Mesothelial cell of epicardium (in vitro differentiated cells): ENCODE measurements at places on chromosomes 3 and 15. TPM values are rescaled to one million over a fixed set of nuclear protein-coding genes. Genes with fewer than 3 reads are reported as not detected.

Gene INSYN1
- total RNA-seq, result 11.7 to 13.2 TPM (median 12.7 TPM) in 3 replicates

DNA sequence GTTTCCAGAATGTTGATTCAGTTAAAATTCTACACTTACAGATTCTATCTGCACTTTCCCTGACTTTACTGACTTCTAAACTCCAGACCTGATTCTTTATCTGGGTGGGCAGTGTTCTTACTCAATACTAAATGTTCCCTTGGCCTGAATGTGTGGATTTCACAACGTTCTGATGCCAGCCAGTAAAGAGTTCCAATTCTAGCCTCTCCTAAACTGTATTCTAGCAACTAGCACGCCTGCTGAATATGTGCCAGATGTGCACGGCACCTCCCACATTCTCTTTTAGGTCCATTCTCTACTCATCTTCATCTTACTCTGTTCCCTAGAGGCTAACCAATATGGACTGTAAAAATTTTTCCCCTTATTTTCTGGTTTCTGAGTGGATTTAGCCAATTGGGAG lies 479.5 kb upstream of the AGTR1 start:
- no peaks in the 10 kb centered on the region for H3K27me3 ChIP-seq
- H3K36me3 ChIP-seq, result no peaks in the 10 kb centered on the region
- no peaks in the 10 kb centered on the region for H3K4me1 ChIP-seq
- H3K4me3 ChIP-seq, result no peak overlapping the region
- no peak for DNase-seq
- H3K27ac ChIP-seq, result no peak overlapping the region

DNA sequence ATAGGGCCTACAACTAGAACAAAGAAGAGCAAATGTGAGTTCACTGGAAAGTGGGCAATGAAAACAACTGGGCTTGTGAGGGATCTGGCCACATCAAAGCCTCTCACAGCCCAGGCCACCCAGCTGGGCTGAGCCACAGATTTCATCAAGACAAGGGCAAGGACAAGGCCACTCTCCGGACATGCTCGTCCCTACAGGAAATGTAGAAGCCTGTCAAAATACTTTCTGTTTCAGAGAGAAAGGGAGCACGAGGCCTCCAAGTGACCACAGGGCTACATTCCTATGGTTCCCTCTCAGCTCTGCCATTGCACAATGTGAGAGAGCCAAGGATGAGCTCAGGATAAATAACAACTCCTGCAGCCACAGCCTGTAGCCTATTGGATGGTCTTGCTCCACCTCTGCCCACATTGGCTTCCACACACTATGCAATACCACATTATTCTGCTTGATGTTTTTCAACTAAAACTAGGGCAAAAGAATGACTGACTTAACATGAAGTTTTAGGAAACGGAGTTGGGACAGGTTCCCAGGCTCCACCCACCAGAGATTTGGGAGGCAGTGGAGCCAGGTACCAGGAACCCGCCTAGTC lies 12.1 kb downstream of the TBC1D2B start:
- no peak overlapping the region for H3K4me3 ChIP-seq
- peak overlapping the region; percentile 90 for H3K27ac ChIP-seq
- H3K4me1 ChIP-seq, result peaks cover 17% of the 10 kb centered on the region
- H3K27me3 ChIP-seq, result no peaks in the 10 kb centered on the region
- H3K36me3 ChIP-seq, result no peaks in the 10 kb centered on the region
- no peak for DNase-seq

GRCh38 chr3:122915300-122916055 lies 112.1 kb downstream of the SEMA5B start:
- H3K4me3 ChIP-seq, result no peak overlapping the region
- no peak for DNase-seq
- peaks cover 38% of the 10 kb centered on the region for H3K27me3 ChIP-seq
- no peak overlapping the region for H3K27ac ChIP-seq

Gene ANKUB1
- total RNA-seq, result 0.13 to 0.34 TPM in 2 of 3 replicates, not detected in the other

- peaks cover 4% of the 10 kb centered on the region for H3K27me3 ChIP-seq
- no peak overlapping the region for H3K27ac ChIP-seq
- no peak for DNase-seq
Observed at GRCh38 chr3:71859123-71859519, 74.2 kb upstream of the PROK2 start.

DNA sequence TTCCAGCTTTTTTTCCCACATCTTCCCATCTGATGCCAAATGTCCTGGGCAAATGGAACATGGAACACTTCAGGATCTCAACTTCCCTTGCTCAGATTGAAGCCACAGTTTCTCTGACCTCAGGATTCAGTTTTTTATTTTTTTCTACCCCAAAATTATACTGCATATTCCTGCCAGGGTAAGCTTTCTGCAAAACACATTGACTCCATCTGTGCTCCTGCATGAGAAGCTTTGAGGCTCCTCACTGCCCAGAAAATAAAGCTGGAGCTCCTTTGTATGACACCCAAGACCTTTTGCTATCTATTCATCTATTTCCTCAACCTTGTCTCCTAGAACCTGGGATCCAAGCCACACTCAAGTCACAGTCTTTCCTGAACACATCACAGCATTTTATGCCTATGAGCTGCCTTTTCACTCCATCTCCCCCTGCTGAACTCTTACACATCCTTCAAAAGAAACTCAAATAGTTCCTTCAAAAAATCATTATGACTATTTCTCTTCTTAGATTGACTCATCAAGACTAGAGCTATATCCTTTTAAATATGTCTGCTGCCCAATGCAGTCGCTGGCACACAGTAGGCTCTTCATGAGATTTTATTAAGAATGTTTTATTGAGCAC lies 57.4 kb upstream of the PSMD6 start:
- H3K27me3 ChIP-seq, result peaks cover 70% of the 10 kb centered on the region
- no peak overlapping the region for H3K4me3 ChIP-seq
- peaks cover 3% of the 10 kb centered on the region for H3K4me1 ChIP-seq
- no peaks in the 10 kb centered on the region for H3K36me3 ChIP-seq
- no peak overlapping the region for H3K27ac ChIP-seq

DNA sequence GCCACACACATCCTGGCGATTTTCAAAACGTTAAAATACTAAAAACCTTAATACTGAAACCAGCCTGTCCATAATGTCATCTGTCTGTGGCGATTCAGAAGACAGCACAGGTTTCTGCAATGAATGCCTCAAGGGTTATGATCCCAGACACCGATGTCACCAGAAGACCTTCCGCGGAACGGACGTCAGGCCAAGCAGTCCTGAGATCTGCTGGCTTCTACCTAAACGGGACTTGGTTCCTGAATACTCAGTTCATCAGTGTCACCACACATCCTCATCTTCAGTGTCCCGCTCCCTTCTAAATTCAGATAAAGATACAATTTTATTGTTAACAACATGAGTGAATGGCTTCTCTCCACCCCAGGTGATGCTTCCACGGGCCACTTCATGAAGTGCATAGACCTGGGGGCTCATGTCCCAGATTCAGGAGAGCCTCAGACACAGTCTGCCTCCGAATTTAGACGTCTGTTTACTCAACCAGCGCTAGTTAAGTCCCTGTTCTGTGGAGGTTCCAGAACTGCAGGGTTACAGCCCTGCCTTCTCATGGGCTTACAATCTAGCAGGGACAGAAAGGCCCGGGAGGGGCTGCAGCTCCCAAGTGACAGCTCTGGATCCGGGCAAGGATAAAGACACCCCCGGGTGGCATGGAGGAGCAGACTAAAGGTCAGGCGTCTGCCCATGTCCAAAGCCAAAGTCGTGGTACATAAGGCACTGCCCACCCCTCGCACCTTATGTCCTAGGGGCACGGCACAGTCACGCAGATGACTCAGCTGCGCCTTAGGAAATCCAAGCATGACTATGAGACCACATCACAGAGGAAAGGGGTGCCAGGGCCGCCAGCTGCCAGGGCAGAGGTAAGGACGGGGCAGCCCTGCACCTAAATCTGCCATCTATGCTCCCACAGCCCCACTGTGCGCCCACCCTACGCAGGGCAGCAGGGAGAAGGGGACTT lies 75.9 kb downstream of the VGLL4 start:
- no peaks in the 10 kb centered on the region for H3K27me3 ChIP-seq
- DNase-seq, result no peak
- peaks cover 8% of the 10 kb centered on the region for H3K4me1 ChIP-seq

Gene TLR9
- 0.16 to 0.23 TPM in 2 of 3 replicates, not detected in the other for total RNA-seq

Gene HHLA2
- total RNA-seq, result not detected in 3 replicates

DNA sequence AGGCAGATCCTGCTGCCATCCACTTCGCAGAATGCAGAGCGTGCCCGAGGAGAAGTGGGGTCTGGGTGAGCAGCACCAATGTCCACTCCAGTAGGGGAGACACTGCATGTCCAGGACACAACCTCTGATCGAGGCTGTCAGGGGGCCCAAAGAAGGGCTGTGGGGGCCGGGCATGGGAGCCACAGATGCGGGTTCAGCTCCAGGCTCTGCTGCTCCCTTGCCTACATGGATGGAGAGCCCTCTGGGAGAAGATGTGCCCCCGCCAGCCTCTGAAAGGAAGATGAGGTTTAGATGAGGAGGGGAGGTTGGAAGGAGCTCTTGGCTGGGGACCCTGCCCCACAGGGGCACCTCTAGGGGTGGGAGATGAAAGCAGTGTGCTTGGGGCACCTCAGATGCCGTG lies 75.4 kb downstream of the KLF13 start:
- H3K27ac ChIP-seq, result no peak overlapping the region
- peaks cover 15% of the 10 kb centered on the region for H3K4me1 ChIP-seq
- no peak overlapping the region for H3K4me3 ChIP-seq
- no peaks in the 10 kb centered on the region for H3K27me3 ChIP-seq

DNA sequence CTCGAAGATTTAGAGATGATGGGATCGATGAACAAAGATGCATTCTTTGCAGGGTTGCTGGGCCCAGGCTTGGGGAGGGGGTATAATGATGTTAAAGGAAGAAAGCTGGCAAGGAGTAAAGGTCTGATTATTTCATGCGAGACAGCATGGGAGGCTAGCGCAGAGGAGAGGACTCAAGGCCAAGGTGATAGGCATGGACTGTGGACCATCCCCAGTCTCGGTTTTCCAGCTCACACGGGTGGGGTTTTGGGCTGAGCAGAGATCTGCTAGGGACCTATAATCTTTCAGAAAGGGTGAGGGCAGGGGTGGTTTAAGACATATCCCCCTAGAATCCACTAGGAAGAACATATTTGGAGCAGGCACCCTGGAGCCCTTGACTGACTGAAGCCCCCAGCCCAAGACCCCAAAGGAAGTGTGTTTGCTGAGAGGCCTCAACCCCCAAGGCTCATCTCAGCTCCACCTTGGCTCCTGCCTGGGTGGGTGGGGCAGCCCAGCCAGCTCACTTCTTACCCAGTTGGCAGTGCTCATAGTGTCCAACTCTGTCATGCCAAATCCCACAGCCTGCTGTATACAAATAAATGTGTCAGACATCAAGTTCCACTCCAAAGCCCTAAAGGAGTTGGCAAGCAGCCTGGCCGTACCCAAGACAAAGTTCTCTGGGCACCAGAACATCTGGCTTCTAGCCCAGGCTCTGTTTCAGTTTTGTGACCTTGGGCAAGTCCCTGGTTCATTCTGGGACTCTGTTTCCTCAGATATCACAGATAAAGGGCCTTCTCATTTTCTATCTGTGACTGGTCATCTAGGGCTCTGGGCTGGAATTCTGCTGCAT lies 17.9 kb downstream of the ACSBG1 start:
- no peaks in the 10 kb centered on the region for H3K36me3 ChIP-seq
- H3K4me1 ChIP-seq, result peaks cover 6% of the 10 kb centered on the region
- no peak overlapping the region for H3K27ac ChIP-seq
- H3K27me3 ChIP-seq, result peaks cover 4% of the 10 kb centered on the region

Gene IL17RD
- total RNA-seq, result 27.5 to 30.3 TPM (median 27.9 TPM) in 3 replicates

DNA sequence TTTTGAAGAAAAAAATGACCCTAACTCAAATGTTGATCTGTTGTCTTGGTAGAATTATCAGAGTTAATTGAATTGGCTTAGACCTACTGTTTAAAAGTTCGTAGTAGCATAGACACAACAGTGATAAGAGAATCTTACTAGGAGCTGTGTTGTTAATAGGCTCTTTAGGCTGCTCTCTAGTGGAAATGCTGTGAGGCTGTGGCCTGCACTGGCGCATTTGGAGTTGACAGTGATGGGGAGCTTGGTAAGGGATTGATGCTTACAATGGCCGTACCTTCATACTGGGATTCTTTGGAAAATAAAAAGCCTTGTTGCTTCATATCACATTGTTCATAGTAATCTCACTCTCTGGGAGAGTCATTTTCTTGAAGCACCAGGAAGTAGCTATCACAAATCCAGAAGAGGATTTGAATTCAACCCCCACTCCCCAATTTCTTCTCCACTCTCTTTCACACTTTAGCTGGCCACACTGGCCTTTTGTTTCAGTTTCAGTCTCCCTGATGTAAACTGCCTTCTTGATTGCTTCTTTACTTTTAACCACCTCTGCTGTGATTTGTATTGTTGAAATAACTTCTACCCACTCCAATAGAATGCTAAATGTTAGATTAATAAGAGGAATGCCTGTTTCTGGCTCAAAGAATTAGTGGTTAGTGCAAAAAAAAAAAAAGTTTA lies 56.6 kb downstream of the CEP63 start:
- H3K27ac ChIP-seq, result no peak overlapping the region
- H3K36me3 ChIP-seq, result peaks cover 25% of the 10 kb centered on the region
- DNase-seq, result no peak
- no peak overlapping the region for H3K4me3 ChIP-seq
- H3K4me1 ChIP-seq, result no peaks in the 10 kb centered on the region

- peaks cover 28% of the 10 kb centered on the region for H3K36me3 ChIP-seq
- no peaks in the 10 kb centered on the region for H3K27me3 ChIP-seq
- H3K4me3 ChIP-seq, result no peak overlapping the region
- H3K4me1 ChIP-seq, result no peaks in the 10 kb centered on the region
- DNase-seq, result no peak
- no peak overlapping the region for H3K27ac ChIP-seq
Observed at GRCh38 chr15:85063088-85063487, 81.4 kb downstream of the PDE8A start.

GRCh38 chr15:68268405-68268804 lies 9.1 kb upstream of the FEM1B start:
- H3K4me1 ChIP-seq, result peaks cover 34% of the 10 kb centered on the region
- no peak overlapping the region for H3K4me3 ChIP-seq
- peak overlapping the region; percentile 37 for H3K27ac ChIP-seq
- no peak for DNase-seq

Gene RTP3
- not detected in 3 replicates for total RNA-seq

Gene GOLGA8S
- total RNA-seq, result 0.47 to 0.50 TPM (median 0.47 TPM) in 3 replicates

- no peak overlapping the region for H3K4me3 ChIP-seq
- H3K4me1 ChIP-seq, result peaks cover 77% of the 10 kb centered on the region
- no peak for DNase-seq
Observed at GRCh38 chr15:49902685-49903501, 216.1 kb downstream of the ATP8B4 start.

Gene GPR149
- total RNA-seq, result not detected in 3 replicates

DNA sequence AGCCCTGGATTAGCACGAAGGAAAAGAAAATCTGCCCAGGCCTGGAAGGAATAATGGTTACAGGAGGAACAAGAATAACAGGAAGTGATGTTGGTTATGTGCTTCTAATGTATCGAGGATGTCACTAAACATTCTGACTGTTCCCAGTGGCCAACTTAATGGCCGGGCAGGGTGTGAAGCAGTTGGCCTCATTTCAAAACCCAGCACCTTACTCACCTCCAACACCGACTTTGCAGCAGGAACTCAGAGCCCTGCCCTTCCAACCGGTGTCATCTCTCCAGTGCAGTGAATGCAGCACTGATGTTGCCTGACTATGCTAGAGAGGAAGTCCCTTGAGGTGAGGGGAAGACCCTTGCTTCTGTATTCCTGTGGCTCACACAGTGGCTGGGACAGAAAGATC lies 162.4 kb upstream of the LRTM1 start:
- H3K27me3 ChIP-seq, result peaks cover 8% of the 10 kb centered on the region
- DNase-seq, result no peak
- H3K4me3 ChIP-seq, result no peak overlapping the region
- no peaks in the 10 kb centered on the region for H3K36me3 ChIP-seq
- peaks cover 7% of the 10 kb centered on the region for H3K4me1 ChIP-seq

Gene CSPG4
- total RNA-seq, result 11.3 to 11.8 TPM (median 11.4 TPM) in 3 replicates

Gene CCDC39
- not detected in 3 replicates for total RNA-seq
